Progenitor cell of endocrine pancreas (in vitro differentiated cells): ENCODE measurements at places on chromosomes 5 and 9. TPM values are rescaled to one million over a fixed set of nuclear protein-coding genes. Genes with fewer than 3 reads are reported as not detected.

DNA sequence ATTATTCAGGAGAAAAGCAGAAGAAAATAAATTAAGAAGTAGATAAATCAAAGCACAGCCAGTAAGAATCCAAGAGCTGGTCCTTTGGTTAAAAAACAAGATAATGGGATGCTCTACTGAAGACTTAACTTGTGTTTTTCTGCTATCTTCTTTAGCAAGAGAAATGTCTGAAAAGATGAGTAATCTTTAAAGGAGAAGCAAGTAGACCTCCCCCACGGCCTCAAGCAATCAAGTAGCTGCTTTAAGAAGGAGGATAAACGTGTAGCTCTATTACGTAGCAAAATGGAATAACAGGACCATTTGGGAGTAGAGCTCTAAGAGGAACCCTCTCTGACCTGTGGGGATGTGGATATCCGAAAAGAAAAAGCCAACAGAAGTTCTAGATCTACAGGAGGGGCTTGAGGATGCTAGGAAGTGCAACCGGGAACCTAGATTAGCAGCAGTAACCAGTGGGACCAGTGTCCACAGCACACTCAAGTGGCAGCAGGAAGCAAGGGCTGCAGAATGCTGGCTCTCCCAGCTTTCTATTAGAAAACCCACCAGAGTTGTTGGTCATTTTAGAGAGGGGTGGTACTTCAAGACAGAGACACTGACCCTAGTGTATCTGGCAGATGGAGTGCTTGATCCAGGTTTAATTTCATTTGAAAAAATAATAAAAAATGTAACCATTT lies 185.4 kb downstream of the GABBR2 start:
- DNase-seq, result no peak
- H3K27me3 ChIP-seq, result peaks cover 15% of the 10 kb centered on the region
- H3K36me3 ChIP-seq, result no peaks in the 10 kb centered on the region

DNA sequence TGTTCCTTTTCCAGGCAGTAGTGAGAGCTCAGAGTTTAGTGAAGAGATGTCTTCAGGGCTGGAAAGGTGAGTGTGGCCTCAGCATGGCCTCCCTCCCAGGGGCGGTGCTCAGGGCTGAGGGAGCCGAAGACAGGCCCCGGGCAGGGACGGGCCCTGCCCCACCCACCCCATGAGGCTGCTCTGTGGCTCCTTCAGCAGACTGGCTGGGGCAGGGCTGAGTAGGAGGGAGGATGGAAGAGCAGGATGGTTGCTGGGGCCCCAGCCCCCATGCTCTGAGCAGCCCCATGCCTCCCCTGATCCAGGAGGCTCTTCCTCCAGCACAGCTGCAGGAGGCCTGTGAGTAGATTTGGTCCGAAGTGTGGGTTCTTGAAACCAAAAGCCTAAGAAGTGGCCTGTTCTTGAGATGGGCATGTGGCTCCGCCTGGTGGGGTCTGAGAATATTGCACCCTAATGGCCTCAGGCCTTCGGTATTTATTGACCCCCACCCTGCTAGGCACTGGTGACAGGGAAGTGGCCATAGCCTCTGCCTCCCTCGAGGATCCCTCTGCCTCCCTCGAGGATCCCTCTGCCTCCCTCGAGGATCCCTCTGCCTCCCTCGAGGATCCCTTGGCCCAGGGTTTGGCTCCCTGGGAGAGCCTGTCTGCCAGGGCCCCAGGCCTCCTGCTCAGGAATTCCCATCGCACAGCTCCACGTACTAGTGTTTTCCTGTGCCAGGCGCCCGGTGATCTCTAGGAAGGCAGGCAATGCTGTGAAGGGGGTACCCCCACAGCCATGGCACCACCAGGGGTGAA lies 65.4 kb upstream of the GARNL3 start:
- H3K4me3 ChIP-seq, result no peak overlapping the region
- H3K4me1 ChIP-seq, result no peaks in the 10 kb centered on the region
- peak; percentile 80 for DNase-seq
- no peaks in the 10 kb centered on the region for H3K27me3 ChIP-seq

GRCh38 chr9:128422783-128423150 lies 2.1 kb downstream of the CERCAM start:
- peaks cover 14% of the 10 kb centered on the region for H3K27me3 ChIP-seq
- no peak overlapping the region for H3K27ac ChIP-seq
- DNase-seq, result no peak
- no peaks in the 10 kb centered on the region for H3K36me3 ChIP-seq
- H3K4me1 ChIP-seq, result no peaks in the 10 kb centered on the region

DNA sequence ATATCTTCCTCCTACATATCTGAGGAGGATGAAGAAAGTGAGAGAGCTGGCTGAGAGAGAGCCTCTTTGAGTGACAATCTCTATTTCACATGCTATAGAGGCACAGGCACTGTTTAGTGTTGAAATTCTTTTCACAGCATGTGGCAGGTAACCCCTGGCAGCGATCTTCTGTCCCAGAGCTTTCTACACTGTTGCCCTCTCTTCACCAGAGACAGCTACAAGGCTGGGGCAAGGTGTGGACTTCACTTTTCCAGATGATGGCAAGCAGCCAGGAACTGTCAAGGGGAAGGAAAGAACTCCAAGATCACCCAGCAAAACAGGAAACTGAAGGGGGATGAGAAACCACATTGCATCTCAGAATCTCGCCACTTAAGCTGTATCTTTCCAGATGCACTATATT lies 205.2 kb downstream of the CAAP1 start:
- H3K4me1 ChIP-seq, result peaks cover 14% of the 10 kb centered on the region
- no peak overlapping the region for H3K27ac ChIP-seq
- DNase-seq, result no peak

Gene SPINK7
- total RNA-seq, result not detected in 2 replicates

Gene HTR4
- total RNA-seq, result not detected in 2 replicates
